ENCODE measurements at places on chromosomes 4 and X. TPM values are rescaled to one million over a fixed set of nuclear protein-coding genes. Genes with fewer than 3 reads are reported as not detected.

Gene MAGIX
- 7.2 TPM for total RNA-seq

Gene CHIC1
- total RNA-seq = 5.7 TPM

Gene WDR17
- total RNA-seq = 2.4 TPM

Gene BCAP31
- 151 TPM for total RNA-seq

Gene HHIP
- not detected for total RNA-seq

Gene RRH
- not detected for total RNA-seq

Gene CWH43
- 38.0 TPM for total RNA-seq

- no peak for DNase-seq
- no peak overlapping the region for H3K27ac ChIP-seq
- H3K4me3 ChIP-seq = no peak overlapping the region
- no peaks in the 10 kb centered on the region for H3K36me3 ChIP-seq
- peaks cover 9% of the 10 kb centered on the region for H3K4me1 ChIP-seq
Observed at GRCh38 chr4:3780347-3781171, 14.4 kb downstream of the ADRA2C start.

DNA sequence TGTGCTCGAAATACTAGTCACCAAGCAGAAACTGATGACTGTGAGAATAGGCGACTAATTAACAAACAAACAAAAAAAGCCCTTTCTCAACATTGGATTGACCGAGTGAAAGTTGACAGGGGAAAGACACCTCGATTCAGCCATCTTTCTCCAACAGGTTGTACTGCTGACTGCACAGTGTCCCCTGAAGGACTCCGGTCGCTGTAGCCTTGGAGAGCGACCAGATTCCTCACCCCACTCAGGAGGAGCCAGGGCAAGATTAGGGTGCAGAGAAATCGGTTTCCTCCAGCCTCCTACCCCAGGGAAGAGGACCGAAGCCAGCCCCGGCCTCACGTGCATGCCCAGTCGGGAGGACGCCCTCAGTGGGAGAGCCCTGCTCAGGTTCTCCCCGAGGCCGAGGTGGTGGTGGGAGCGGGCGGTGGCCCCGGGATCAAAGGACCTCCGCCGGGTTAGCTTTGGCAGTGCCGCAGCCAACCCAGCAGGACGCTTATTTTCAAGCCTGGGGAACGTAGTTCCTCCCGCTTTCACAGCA lies 1.1 kb upstream of the RAP1GDS1 start:
- H3K27ac ChIP-seq = peak overlapping the region; percentile 94
- peak; percentile 11 for DNase-seq
- H3K36me3 ChIP-seq = no peaks in the 10 kb centered on the region
- H3K4me1 ChIP-seq = peaks cover 31% of the 10 kb centered on the region
- peak overlapping the region; percentile 92 for H3K4me3 ChIP-seq

DNA sequence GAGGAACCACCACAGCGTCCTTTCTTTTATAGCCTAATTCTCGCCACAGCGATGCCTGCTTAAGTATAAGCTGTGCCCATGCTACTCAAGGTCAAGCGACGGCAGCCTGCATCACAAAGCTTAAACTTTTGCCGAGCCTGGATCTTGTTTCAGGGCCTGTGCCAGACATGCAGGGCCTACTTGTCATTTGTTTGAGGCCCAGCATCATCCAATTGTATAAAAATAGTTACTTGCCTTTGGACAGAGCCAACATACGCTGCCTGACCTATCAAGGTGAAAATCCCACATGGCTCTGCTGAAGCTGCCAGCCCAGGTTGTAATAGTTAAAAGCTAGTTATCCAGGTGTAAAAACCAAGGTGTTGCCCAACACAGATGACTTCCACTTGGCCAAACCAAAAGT lies 107.1 kb downstream of the TMEM131L start:
- H3K36me3 ChIP-seq = no peaks in the 10 kb centered on the region
- no peak overlapping the region for H3K27ac ChIP-seq
- H3K27me3 ChIP-seq = no peaks in the 10 kb centered on the region
- H3K4me3 ChIP-seq = no peak overlapping the region
- no peak for DNase-seq
- peaks cover 5% of the 10 kb centered on the region for H3K4me1 ChIP-seq

- no peak overlapping the region for H3K27ac ChIP-seq
- no peak for DNase-seq
Observed at GRCh38 chr4:8348071-8348470, 78.5 kb downstream of the HTRA3 start.

DNA sequence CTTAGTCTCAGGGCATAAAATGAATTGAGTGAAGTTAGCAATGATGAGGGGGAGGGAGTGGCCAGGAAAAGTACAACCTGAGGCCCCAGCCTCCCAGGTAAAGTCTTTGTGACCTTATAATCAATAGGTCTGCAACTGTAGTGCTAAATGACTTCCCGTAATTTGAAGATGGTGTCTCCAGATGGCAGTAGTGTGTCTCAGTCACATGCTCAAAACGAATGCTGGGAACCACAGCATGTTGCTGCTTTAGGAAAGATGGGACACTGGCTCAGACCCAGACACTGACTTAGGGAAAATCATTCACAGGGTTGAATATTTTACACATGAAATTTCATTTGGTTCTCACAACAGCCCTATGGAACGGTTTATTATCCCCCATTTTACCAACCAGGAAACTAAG lies 10.3 kb downstream of the SRPX2 start:
- no peak overlapping the region for H3K4me3 ChIP-seq
- no peak overlapping the region for H3K27ac ChIP-seq

DNA sequence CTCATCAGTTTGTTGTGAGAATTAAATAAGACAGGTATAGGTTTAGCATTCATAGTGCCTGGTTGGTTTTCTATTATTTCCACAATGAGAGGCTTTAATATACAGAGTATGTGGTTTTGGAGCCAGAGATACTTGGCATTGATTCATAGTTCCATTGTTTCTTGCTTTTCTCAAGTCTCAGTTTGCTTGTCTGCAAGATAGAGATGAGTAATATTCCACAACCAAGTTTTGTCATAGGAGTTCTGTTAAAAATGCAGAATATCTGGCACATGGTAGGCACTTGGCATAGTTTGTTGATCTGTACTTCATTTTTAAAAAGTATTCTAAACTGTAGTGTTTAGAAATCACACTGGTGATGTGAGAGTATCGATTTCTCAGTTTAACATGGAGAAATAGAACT lies 37.5 kb upstream of the EDA2R start:
- no peak overlapping the region for H3K4me3 ChIP-seq
- H3K4me1 ChIP-seq = no peaks in the 10 kb centered on the region
- no peaks in the 10 kb centered on the region for H3K27me3 ChIP-seq
- DNase-seq = no peak
- H3K36me3 ChIP-seq = no peaks in the 10 kb centered on the region

- H3K4me3 ChIP-seq = no peak overlapping the region
- H3K36me3 ChIP-seq = no peaks in the 10 kb centered on the region
- no peak for DNase-seq
- no peak overlapping the region for H3K27ac ChIP-seq
Observed at GRCh38 chr4:142824368-142824767, 21.7 kb downstream of the INPP4B start.

- no peak overlapping the region for H3K27ac ChIP-seq
- H3K27me3 ChIP-seq = no peaks in the 10 kb centered on the region
- no peak for DNase-seq
- no peaks in the 10 kb centered on the region for H3K4me1 ChIP-seq
Observed at GRCh38 chr4:4770610-4771009, 88.9 kb upstream of the MSX1 start.

DNA sequence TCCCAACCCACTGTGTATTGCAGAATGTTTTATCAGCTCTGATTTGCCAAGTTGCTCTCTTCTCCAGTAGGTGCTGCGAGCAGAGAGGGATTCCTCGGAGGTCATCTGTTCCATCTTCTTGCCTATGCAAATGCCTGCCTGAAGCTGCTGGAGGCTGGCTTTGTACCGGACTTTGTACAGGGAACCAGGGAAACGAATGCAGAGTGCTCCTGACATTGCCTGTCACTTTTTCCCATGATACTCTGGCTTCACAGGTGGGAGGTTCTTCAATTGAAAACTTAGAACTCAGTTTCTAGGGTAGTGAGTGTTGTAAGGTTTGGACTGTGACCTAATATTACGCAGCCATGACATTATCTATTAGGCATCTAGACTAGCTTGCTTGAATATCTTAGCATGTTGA lies 24.9 kb downstream of the AR start:
- no peaks in the 10 kb centered on the region for H3K27me3 ChIP-seq
- no peaks in the 10 kb centered on the region for H3K4me1 ChIP-seq
- DNase-seq = no peak
- no peak overlapping the region for H3K27ac ChIP-seq
- H3K36me3 ChIP-seq = no peaks in the 10 kb centered on the region
- no peak overlapping the region for H3K4me3 ChIP-seq

DNA sequence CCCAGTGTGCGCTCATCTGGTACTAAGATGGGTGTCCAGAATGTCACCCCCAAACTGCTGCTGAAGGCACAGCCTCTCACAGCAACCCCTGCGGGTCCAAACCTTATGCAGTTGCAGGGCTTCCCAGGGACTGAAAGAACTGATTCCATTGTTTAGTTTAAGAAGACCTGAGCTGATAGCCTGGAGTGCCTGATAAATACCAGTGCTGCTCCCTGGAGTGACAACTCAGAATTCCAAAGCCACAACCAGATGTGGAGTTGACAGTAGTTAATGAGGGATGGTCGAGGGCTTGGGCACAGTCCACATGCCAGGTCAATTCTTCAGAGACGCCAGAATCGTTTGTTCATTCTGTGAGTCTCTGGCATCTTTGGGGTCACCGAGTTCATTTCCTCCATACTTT lies 71.2 kb downstream of the LNX1 start:
- H3K4me3 ChIP-seq = no peak overlapping the region
- no peak for DNase-seq
- no peaks in the 10 kb centered on the region for H3K36me3 ChIP-seq
- H3K27me3 ChIP-seq = no peaks in the 10 kb centered on the region
- no peak overlapping the region for H3K27ac ChIP-seq

DNA sequence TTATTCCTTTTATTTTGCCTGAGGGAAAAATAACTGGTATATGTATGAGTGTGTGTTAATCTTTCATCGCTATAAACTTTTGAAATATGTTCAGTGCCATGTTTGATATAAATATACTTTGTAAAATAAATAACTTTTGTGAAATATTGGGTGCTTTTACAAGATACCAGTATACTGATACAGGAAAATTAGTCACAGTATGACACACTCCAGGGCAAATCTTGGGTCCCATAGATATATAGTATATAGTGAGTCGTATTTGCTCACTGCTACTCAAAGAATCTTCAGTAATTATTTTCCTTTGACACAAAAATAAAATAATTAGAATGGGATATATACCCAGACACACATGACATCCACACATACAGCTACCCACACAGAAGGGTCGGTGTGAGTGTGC lies 472.3 kb downstream of the GRID2 start:
- no peaks in the 10 kb centered on the region for H3K4me1 ChIP-seq
- DNase-seq = no peak
- H3K36me3 ChIP-seq = no peaks in the 10 kb centered on the region
- no peak overlapping the region for H3K27ac ChIP-seq

DNA sequence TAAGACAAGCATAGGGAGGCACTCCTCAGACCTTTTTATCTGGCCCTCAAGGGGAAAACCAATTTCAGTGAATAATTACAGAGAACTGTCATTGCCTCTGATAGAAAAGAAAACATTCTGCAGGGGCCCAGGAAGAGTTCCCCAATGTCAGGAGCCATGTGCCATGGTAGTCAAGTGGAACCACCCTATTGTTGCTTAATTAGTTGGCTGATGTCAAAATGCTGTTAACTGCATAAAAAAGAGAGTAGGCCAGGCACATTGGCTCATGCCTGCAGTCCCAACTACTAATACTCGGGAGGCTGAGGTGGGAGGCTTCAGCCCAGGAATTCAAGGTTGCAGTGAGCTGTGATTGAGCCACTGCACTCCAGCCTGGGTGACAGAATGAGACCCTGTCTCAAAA lies 28.6 kb upstream of the OGT start:
- DNase-seq = no peak
- H3K27ac ChIP-seq = no peak overlapping the region
- no peaks in the 10 kb centered on the region for H3K27me3 ChIP-seq
- H3K4me1 ChIP-seq = no peaks in the 10 kb centered on the region

- H3K27ac ChIP-seq = peak overlapping the region; percentile 70
- no peak for DNase-seq
- H3K36me3 ChIP-seq = no peaks in the 10 kb centered on the region
- peak overlapping the region; percentile 48 for H3K4me3 ChIP-seq
Observed at GRCh38 chrX:40083979-40084359, 13.8 kb downstream of the BCOR start.

DNA sequence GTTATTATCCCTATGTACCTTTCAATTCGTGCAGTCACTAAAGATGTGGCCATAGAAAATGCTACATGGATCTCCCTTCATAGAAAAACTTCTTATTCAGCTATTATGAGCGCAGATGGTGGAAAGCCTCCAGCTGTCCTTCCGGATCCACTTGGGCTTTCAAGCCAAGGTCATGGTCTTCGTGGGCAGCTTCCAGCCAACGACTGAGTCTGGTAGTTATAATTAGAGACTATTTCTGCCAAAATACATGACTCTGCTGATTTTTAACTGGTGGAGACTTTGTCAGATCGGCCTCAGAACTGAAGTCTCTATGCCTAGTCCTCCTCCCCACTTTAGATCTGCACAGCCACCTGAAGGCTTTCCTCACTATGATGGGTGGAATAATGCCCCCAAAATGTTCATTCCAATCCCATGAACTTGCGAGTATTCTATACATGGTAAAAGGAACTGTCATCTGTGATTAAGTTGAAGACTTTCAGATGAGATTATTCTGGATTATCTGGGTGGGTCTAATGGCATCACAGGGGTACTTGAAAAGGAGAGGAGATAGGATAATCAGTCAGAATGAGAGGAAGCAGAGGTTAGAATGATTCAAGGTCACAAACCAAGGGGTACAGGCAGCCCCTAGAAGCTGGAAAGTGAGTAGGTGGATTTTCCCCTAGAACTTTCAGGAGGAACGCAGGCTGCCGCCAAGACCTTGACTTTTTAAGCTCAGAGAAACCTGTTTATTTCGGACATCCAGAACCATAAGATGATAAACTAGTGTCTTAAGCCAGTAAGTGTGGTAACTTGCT lies 171.1 kb upstream of the CXCL13 start:
- H3K4me1 ChIP-seq = peaks cover 13% of the 10 kb centered on the region
- H3K36me3 ChIP-seq = no peaks in the 10 kb centered on the region
- no peaks in the 10 kb centered on the region for H3K27me3 ChIP-seq
- no peak overlapping the region for H3K4me3 ChIP-seq
- no peak for DNase-seq
- H3K27ac ChIP-seq = no peak overlapping the region

GRCh38 chr4:8013976-8014726 lies 74.5 kb upstream of the AFAP1 start:
- no peaks in the 10 kb centered on the region for H3K36me3 ChIP-seq
- H3K27me3 ChIP-seq = no peaks in the 10 kb centered on the region
- no peaks in the 10 kb centered on the region for H3K4me1 ChIP-seq
- H3K27ac ChIP-seq = no peak overlapping the region
- no peak overlapping the region for H3K4me3 ChIP-seq

DNA sequence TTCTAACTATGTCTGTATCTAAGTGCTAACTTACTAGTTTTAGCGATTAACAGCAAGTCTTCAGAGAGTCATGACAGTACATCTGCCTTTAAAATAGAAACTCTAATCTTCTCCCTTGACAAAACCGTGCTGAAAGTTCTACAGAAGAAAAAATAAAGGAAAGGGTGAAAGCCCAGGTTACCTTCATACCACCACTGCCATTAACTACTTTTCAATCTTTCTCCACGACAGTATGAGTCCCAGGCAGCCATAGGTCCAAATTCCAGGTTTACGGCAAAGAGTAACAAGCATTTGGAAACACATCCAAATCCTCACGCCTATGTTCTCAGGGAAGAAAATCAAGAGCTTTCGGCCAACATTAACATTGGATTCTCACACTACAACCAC lies 12.4 kb upstream of the ZCCHC13 start:
- peak overlapping the region; percentile 54 for H3K4me3 ChIP-seq
- H3K27ac ChIP-seq = peak overlapping the region; percentile 93
- H3K36me3 ChIP-seq = no peaks in the 10 kb centered on the region
- DNase-seq = no peak
